ENCODE measurements at places on chromosomes 6 and 20.

GRCh38 chr6:46893648-46894047, 28.1 kb downstream of the ADGRF5 start:
- DNase-seq: no peak

- DNase-seq: no peak
Measured at GRCh38 chr20:32809907-32810306, 9.8 kb upstream of the MAPRE1 start.

DNA sequence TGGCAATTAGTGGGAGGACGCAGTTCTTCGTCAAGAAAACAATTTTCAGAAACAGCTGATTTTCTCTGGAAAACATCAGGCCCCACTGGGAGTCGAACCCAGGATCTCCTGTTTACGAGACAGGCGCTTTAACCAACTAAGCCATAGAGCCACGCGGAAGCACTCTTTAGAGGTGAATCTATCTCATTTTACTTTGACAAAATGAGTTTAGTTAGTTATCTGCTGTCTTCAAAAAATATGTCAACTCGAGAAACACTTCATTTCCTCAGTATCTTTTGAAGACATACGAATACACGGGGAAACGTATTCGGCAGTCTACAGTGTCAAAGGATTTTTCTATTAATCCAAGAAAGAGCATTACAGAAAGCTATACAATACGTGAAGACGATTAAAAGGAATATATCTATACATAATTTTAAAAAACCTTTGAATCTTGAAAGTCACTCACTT, 26.7 kb downstream of the GPX6 start:
- peak; percentile 51 for DNase-seq

DNA sequence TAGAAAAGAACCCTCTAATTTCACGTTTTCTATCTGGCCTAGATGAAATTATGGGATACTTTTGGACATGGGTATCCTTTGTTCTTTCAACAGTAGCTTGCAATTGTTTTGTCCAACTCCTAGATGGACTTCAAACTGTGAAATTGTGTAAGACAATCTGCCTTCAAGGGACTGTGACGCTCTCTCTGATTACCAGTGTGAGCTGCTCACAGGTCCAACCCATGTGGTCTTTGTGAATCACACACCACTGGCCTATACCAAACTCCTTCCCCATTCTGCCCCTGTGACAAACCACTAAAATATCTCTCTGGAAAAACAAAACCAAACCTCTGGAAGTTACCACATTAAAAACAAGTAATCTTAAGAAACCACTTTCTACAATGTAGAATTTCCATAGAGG, 59.5 kb downstream of the NINL start:
- peak; percentile 86 for DNase-seq

GRCh38 chr20:62590309-62591121, 51.8 kb upstream of the SLCO4A1 start:
- DNase-seq: no peak

DNA sequence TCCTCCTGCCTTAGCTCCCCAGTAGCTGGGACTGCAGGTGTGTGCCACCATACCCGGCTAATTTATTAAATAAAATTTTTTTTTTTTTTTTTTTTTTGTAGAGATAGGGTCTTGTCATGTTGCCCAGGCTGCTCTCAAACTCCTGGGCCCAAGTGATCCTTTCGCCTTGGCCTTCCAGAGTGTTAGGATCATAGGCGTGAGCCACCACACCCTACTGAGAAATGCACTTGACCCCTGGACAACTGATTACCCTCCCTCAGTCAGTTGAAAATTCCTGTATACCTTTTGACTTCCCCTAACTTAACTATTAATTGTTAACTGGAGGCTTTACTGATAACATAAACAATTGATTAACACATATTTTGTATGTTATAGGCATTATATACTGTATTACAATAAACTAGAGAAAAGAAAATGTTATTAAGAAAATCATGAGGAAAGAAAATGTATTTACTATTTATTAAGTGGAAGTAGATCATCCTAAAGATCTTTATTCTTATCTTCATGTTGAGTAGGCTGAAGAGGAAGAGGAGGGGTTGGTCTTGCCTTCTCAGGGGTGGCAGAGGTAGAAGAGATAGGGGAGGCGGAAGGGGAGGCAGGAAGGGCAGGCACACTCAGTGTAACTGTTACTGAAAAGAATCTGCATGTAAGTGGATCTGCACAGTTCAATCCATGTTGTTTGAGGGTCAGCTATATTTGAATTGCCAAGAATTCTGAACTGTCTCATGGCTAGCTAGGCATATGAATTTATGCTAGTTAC, 104.3 kb downstream of the FARS2 start:
- DNase-seq: no peak

DNA sequence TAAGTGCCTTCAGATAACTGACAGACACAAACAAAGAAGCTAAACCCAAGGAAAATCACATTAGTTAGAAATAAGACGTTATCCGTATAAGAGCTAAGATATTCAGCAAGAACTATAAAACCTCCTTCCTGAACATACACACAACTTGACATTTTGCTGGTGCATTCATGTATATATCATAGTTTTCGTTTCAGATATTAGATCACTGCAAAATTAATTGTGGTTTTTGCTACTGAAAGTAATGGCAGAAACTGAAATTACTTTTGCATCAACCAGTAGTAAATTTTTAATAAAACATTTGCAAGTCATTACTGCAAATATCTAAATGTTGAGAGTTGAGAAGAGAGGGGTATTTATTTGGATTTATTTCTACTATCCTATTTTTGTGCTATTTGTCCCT, 26.1 kb upstream of the KCNQ5 start:
- DNase-seq: no peak

GRCh38 chr6:75299801-75300530, 15.4 kb upstream of the TMEM30A start:
- no peak for DNase-seq

DNA sequence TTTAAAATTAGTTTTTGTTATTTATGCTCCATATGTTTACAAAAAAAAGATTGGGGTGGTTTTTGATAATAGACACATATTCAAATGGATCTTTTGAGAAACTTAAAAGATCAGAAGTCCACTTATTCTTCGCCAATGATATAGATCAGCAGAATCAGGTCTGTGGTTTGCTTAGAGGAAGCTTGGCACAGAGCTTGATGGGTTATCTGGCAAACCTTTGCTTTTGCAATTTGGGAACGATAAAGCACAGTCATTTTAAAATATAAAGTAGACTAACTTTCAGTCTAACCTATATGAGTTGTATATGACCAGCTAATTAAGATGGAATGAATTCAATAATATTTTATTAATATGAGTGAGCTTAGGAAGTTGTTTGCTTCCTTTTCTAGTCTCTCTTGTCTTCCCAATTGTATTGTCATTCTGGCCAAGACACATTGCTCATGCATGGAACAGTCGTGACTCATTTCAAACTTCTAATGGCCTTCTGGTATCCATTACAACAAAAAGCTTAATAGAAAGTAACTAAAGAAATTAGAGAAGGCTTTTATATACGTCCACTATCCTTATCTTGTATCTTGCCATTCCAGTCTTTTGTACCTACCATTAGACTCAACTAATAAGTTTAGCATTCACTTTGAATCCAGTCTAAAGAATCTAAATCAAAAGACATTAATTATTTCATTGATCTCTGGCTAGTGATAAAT, 118.7 kb downstream of the TBX18 start:
- no peak for DNase-seq

DNA sequence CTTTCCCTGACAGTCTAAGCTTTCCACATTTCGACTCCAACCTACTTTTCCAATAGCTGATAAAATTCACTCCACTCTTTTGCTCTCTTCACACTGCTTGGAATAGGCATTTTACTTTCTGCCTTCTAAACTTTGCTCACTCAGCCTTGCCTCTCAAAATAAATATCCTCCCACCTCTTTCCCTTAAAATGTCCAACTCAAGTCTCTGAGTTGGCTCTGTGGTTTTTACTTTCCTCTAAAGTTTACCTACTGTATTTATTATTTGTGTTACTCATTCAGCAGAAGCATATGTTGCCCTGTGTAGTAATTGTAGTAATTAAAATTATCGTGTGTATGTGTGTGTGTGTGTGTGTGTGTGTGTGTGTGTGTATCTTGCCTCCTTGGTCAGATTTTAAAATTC, 20.0 kb upstream of the CDYL start:
- DNase-seq: no peak

GRCh38 chr6:36914227-36914794, 28.6 kb downstream of the C6orf89 start:
- DNase-seq: no peak

DNA sequence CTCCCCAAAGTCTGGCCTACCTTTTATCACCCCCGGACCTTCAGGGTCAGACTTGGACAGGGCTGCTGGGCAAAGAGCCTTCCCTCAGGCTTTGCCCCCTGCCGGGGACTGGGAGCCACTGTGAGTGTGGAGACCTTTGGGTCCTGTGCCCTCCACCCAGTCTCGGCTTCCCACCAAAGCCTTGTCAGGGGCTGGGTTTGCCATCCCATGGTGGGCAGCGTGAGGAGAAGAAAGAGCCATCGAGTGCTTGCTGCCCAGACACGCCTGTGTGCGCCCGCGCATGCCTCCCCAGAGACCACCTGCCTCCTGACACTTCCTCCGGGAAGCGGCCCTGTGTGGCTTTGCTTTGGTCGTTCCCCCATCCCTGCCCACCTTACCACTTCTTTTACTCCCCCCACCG, 10.3 kb downstream of the VEGFA start:
- DNase-seq: no peak

- DNase-seq: no peak
Measured at GRCh38 chr6:3267162-3267561, 8.4 kb downstream of the PSMG4 start.

GRCh38 chr20:46695892-46696291, 6.6 kb upstream of the TP53RK start:
- no peak for DNase-seq

DNA sequence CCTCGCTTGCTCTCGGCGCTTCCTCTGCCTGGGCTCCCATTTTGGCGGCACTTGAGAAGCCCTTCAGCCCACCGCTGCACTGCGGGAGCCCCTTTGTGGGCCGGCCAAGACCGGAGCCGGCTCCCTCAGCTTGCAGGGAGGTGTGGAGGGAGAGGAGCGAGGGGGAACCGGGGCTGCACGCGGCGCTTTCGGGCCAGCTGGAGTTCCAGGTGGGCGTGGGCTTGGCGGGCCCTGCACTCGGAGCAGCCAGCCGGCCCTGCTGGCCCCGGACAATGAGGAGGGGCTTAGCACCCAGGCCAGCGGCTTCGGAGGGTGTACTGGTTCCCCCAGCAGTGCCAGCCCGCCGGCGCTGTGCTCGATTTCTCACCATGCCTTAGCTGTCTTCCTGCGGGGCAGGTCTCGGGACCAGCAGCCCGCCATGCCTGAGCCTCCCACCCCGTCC, 10.2 kb upstream of the SRPK1 start:
- DNase-seq: no peak

DNA sequence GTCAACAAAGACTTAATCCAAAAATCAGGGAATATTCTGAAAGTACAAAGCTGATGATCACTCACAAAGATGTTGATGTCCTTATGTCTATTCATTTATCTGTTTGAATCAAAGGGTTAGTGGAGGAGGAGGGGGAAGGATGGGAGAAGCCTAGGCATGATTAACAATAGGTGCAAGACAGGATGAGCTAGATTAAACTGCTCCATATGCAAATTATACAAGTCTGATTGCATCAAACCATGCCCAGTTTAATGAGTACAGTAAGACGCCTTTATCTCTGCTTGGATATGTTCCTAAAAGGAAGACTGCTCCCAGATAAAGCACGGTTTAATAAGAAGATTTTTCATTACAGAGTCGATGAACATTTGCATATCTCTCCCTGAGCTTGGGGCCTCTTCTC, 626.4 kb upstream of the NOX3 start:
- DNase-seq: no peak

DNA sequence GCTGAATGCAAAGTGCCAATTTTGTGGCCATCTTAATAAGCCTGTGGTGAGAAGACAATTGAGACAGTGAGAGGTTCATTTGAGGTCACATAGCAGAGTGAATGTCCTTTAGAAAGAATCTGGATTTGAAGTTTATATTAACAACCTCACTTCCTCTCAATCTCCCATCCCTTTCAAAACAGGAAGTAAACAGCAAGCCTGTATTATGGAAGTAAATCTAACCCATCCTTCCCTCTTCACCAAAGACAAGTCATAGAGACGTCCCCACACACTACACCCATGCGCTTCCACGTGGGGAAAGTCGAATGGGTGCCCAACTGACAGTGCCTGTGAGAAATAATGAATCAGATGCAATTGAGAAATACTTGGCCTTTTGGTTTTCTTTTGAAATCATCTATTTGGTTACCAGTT, 28.8 kb upstream of the CCND3 start:
- DNase-seq: no peak

GRCh38 chr20:13243826-13244376, 22.8 kb downstream of the ISM1 start:
- DNase-seq: no peak

- no peak for DNase-seq
Measured at GRCh38 chr6:26031151-26031594, 56.1 kb upstream of the HFE start.

GRCh38 chr6:168605964-168606363, 165.0 kb downstream of the SMOC2 start:
- no peak for DNase-seq

DNA sequence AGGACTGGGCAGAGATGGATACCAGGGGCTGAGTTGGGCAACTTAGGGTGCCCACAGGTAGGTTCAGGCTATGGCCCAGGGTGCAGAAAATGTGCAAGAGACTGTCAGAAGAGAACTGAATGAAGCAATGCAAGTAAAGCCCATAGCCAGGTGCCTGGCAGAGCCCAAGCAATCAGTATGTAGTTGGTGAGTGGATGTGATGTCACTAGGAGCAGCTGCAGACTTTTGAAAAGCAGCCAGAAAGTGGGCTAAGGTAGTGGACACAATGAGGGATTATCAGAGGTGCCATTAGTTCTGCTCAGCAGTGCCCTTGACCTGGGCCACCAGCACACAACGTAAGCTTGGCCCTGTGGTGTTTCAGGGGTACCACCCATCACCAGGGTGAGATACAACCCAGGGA, 135.3 kb downstream of the SOBP start:
- DNase-seq: no peak

- no peak for DNase-seq
Measured at GRCh38 chr6:111615916-111616612, 10.4 kb upstream of the TRAF3IP2 start.

DNA sequence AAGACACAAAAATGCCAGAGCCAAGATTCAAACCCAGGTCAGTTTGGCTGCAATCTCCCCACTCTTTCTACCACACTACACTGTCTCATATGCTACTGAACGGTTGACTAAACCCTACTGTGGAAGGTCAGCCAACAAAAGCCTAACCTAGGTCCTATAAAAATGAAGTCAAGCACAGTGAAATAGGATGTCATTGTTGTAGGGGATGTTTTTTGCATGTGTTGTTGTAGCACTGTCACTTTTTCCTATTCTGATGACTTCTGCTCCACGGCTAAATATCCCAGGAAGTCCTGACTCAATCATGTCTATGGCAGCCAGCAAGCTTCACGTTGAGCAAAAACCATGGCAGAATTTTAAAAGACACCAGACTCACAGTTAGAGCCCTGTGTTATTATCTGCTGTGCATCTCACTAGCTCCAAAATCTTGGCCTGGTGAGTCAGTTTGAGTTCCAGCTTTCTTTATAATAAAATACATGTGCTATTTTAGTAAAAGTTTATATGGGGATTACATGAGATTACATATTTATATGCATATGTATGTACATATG, 322.1 kb upstream of the NT5E start:
- DNase-seq: no peak

- DNase-seq: peak; percentile 50
Measured at GRCh38 chr6:14037402-14038277, 79.9 kb upstream of the CD83 start.
